ENCODE measurements at places on chromosomes 3 and 15. TPM values are rescaled to one million over a fixed set of nuclear protein-coding genes. Genes with fewer than 3 reads are reported as not detected.
A peak's percentile ranks its signal among the peaks of the same experiment; 100 is the strongest.

DNA sequence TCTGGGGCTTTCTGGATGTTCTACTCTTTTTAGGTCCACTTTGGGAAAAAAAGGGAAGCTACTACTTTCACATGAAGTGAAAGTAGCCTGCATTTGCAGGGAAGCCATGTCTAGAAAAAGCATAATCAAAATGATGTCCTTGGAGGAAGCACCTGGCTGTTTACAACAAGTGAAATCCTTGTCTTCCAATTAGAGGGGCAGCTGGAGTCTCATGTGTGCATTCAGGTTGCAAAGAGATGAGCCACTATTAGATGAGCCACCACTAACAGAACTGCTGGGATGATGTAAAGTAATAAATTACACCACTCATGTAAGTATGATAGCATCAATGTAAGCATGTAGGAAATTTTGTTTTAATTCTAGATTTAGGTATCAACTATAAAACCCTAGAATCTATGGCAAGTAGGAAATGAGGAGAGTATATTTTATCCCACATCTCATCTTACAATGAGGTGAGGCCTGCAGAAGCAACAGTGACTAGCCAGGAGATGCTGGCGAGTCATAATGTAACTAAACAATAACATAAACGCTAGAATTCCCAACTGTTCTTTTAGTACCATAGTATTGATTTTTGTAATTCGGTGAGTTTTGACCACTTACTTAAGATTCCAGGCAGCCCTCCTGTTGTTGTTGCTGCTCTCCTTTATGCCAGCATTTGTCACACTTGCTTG lies 75.9 kb downstream of the TMEM108 start:
- DNase-seq = no peak

The EPHA3 gene
- total RNA-seq = 11.4 TPM

The UROC1 gene
- total RNA-seq = not detected

DNA sequence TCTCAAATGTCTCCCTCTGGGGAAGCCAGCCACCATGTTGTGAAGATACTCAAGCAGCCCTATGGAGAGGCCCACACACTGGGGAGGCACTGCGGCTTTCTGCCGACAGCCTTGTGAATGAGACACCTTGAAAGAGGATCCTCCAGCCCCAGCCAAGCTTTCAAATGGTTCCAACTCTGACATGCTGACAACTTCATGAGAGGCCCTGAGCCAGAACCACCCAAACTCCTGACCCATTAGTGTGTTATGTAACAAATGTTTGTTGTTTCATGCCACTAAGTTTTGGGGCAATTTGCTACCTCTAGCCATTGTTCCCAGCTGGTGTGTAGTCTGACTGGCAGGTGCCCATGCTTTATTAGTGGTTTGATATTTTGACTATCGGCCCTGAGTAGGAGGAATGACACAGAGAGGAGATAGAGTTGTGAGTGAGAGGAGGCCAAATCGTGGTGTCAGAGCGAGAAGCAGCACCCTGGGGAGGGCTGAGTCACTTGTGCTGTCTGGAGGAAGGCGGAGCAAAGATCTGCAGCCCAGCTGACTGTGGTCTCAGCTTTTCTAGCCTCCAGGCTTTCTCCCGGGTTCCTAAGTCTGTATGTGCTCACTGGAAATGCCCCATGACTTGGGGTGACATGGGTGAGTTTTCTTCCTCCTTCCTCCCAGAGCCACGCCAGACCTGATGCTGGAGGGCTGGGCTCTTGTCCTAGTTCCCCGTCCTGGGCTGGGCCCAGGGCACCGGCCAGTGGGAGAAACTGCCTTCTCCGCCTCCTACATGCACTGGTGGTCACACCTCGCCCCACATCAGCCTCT lies 56.7 kb upstream of the BLM start:
- peak; percentile 76 for DNase-seq

GRCh38 chr3:123781138-123781537 lies 103.0 kb downstream of the MYLK start:
- DNase-seq = no peak

GRCh38 chr15:53627279-53627678 lies 132.2 kb downstream of the WDR72 start:
- DNase-seq = no peak

DNA sequence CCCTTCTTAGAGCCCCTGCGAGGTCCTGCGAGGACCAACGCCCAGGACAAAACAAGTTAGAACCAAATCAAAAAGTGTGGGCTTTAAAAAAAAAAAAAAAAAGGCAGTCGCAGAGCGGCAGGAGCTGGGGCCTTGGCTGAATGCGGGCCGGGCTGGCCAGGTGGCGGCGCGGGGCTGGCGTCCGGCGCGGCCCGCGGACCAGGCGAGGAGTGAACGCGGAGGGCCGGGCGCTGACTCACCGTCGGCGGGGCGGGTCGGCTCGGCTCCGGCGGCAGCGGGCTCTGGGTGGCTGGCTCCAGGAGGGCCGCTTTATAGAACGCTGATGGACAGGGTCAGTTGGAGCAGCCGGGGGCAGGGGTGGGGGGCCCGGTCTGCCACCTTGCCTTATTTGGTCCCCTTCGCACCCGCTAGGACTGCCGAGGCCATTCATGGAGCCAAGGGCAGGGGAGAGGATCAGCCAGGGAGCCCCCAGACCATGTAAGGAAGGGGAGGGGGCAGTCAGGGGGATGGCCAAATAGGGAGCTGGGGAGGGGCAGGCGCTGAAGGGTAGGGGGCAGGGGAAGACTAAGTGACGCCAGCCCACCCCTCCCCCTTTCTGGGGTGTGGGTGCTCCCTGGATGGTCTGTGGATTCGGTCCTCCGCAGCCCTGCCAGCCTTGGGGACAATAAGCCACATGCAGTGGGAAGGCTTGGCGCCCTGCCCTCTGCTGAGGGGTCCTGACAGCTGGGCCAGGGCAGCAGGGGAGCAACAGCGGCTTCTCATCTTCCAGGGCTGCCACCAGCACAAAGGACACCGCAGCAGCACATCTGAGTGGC lies at the start of gene ACTC1:
Gene ACTC1, minus strand, starts transcription at position 283 of the 815 bp plus-strand sequence. CDS start 741 bp downstream, outside the sequence.
- DNase-seq = peak; percentile 56

DNA sequence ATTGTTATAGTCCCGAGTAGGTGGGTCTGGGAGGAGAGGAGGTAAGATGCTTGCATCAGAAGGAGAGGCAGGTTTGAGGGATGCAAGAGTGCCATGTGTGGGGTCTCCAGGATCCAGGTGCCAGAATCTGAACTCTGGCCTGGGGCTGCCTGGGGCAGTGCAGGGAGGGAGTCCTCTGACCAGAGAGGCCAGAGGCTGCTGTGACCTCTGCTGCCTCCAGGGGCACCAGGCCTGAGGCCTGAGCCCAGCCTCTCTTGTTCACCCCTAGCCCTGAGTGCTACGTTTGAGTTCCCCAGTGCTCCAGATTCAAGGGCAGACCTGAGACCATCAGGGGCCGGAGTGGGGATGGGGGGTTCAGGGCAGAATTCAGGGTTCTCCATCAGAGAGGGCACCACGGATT lies 7.4 kb downstream of the SLC38A3 start:
- DNase-seq = no peak
